ENCODE measurements at places on chromosomes 7 and 10.

GRCh38 chr7:36084485-36085091 lies 68.5 kb upstream of the EEPD1 start:
- no peak for DNase-seq

- DNase-seq: peak; percentile 33
These were observed 1.2 kb downstream of the HIPK2 start for GRCh38 chr7:139776486-139777132.

GRCh38 chr10:28930514-28931495 lies 253.5 kb downstream of the BAMBI start:
- DNase-seq: no peak

DNA sequence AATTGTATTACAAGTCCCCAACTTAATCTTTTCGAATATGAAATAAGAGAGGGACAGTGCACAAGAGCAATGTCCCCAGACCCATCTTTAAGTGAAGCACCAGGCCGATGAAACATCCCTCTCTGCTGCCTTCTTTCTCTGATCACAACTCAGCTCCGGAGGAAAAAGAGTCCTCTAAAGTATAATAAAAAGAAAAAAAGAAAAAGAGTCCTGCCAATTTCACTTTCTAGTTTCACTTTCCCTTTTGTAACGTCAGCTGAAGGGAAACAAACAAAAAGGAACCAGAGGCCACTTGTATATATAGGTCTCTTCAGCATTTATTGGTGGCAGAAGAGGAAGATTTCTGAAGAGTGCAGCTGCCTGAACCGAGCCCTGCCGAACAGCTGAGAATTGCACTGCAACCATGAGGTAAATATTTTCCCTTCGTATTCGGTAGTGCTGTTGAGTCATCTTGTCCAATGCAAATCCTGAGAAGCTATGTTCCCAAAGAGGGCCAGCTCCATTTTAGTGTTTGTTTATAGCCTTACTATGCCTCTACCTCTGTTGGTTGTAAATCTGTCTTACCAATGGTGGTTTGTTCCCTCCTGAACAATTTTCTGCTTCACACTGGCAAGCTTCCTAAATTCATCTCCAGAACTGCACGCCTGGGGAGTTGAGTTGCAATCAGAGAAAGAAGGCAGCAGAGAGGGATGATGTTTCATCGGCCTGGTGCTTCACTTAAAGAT lies at the start of gene IFIT2:
Gene IFIT2, plus strand, starts transcription at position 326 of the 725 bp plus-strand sequence. Its CDS starts 78 bp downstream, at position 404.
- DNase-seq: peak; percentile 70

DNA sequence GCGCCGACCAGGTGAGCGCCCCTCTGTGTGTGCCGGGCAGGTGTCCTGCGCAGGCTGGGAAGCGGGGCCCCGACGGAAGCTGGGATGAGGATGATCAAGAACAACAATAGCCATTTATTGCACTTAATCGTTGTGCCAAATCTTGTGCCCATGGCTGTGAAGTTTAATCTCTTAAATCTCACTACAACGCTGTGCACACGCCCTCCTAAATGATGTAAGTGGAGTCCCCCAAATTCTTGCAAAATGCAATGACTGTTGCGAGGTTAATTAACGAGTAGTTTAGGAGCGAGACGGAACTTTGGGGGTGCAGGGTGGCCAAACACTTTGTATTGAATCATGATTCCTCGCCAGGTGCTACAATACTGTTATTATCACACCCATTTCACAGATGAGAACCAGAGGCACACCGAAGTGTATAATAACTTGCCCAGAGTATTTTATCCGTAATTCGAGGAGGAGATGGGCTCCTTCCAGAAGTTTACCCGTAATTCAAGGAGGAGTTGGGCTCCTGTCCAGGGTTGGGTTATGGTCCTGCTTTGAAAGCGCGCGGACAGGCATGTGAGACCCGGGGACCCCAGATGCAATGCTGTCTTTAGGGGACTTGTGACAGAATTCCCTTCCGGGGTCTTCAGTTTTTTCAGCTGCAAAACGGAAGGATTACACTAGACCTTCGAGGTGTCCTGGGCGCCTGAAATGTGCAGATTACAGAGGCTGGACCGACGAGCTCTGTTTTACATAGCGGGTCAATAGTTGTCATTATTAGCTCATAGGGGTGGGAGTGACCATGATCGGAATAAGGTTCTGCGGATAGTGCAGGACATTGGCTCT lies 1.0 kb downstream of the FFAR4 start:
- no peak for DNase-seq

- no peak for DNase-seq
These were observed 94.3 kb upstream of the GNAI1 start for GRCh38 chr7:80040335-80040734.

DNA sequence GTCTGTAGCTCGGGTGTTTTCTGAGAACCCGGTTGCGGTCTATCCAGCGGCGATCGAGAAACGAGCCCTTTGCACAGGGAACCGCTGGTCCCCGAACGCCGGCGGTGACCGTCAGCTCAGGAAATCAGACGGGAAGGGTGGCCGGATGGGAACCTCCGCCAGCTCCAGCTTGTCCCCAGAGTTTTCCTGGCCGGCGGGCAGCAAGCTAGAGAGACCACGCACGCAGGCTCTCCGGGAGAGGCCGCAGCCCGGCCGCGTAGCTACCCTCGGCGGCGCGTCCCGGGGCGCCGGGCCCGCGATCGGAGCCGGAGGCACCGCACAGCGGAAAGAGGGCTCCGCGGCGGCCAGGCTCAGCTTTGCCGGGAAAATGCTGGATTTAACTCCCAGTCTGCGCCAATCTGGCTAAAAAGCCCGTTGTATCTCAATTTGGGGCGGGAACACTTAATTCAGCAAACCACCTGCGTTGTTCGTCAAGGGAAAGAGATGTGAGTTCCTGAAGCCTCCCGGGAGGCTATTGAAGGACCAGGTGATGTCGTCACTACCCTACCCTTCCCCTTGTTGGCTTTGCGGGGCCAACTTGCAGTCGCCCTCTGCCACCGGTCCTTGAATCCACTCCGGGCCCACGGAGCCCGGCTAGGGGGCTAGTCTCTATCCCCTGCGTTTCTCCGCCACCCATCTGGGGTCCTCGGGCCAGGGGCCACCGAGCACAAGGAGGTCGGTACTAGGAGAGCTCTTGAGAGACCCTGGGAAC lies 859 bp upstream of the CH25H start:
- DNase-seq: peak; percentile 23

DNA sequence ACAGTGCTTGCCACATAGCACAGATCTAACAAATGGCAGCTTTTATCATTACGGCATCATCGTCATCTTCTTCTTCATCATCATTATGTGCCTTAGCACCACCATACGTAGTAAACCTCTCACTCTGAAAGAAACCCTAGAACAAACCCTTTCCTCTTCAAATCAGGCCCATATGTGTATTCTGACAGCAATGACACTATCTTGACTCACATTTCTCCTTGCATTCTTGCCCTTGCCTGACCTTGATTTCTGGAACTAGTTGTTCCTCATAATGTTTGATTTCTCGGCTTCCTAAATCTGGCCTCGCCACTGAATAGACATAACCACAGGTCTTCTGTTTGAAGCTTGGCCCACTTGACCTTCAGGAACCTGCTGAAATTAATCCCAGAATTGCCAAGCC lies 115.3 kb downstream of the DGKI start:
- DNase-seq: no peak

DNA sequence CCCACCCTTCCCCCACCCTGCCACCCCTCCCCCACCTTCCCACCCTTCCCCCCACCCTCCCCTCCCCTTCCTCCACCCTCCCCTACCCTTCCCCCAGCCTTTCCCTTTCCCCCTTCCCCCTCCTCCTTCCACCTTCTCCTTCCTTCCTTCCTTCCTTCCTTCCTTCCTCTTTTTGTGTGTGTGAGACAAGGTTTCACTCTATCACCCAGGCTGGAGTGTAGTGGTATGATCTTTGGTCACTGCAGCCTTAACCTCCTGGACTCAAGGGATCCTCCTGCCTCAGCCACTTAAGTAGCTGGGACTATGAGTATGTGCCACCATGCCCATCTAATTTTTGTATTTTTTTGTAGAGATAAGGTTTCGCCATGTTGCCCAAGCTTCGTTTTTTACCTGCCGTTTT lies 35.2 kb downstream of the CYP17A1 start:
- DNase-seq: no peak

GRCh38 chr7:129739427-129739826 lies 127.9 kb downstream of the NRF1 start:
- DNase-seq: no peak
